ENCODE measurements at places on chromosomes 6 and 20.

- DNase-seq = no peak
These were observed 24.4 kb downstream of the RPP40 start for GRCh38 chr6:4979426-4979825.

GRCh38 chr6:64227863-64228262 is 592.3 kb downstream of the PHF3 start:
- no peak for DNase-seq

DNA sequence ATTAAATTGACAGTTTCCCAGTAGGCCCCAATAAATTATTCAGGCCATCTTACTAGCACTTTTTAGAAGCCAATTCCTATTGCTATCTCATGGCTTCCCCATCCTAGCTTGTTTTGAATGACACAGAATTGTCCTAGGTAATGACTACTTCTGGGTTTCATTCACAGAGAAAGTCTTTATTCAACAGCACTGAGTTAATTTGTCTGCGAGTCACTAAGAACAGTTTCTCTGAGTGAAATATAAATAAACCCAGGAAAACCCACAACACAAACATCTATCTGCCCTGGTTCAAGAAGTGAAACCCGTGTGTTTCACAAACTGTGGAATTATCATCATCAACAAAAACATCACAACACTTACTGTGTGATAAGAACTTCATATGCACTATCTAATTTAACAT is 1366.8 kb downstream of the EPHA7 start:
- DNase-seq = no peak

GRCh38 chr6:144066255-144066654 is 29.1 kb downstream of the SF3B5 start:
- DNase-seq = no peak

DNA sequence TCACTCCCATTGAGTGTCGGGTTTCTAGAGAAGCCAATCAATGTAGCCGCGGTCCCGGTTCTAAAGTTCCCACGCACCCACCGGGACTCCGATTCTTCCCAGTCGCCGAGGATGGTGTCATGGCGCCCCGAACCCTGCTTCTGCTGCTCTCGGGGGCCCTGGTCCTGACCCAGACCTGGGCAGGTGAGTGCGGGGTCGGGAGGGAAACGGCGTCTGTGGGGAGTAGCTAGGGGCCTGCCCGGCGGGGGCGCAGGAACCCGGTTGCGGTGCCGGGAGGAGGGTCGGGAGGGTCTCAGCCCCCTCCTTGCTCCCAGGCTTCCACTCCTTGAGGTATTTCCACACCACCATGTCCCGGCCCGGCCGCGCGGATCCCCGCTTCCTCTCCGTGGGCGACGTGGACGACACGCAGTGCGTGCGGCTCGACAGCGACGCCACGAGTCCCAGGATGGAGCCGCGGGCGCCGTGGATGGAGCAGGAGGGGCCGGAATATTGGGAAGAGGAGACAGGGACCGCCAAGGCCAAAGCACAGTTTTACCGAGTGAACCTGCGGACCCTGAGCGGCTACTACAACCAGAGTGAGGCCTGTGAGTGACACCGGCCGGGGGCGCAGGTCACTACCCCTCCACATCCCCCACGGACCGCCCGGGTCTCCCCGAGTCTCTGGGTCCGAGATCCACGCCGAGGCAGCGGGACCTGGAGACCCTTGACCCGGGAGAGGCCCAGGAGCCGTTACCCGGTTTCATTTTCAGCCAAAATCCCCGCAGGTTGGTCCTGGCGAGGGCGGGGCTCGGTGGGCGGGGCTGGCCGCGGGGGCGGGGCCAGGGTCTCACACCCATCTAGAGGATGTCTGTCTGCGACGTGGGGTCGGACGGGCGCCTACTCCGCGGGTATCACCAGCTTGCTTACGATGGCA is 35.2 kb upstream of the HLA-G start:
- DNase-seq = peak; percentile 50

GRCh38 chr6:83155794-83156193 is 37.3 kb downstream of the PGM3 start:
- DNase-seq = no peak

DNA sequence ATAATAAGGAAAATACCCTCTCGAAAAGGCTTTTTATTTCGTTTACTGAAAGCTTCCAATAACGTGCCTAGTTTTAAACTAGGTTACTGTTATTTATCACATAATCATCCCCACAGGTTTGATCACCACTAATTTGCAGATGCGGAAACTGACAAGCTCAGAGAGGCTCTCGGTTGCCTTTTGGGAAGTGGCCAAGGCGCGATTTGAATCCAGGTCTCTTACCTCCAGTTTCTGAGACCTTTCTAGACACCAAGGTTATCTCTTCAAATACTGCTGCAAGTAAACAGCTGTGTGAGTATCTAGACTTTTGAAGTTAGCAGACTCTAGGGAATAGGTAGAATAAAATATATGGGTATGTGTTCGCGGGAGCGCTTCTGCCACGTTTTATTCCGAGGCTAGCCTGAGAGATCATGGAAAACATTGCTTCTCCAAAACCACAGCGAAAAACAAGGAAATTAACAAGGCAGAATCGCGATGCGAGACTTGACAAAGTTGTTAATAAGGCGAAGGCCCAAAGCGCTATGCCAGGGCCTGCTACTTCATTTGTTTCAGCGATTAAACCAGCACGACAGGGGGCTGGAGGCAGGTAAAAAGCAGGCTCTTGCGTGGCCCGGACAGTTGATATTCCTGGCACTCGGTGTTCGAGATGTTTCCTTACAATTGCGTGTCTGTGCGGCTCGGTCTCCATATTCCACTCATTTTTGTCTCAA is 1.8 kb upstream of the JARID2 start:
- no peak for DNase-seq

- no peak for DNase-seq
These were observed 101.5 kb downstream of the PHACTR3 start for GRCh38 chr20:59705651-59706399.

DNA sequence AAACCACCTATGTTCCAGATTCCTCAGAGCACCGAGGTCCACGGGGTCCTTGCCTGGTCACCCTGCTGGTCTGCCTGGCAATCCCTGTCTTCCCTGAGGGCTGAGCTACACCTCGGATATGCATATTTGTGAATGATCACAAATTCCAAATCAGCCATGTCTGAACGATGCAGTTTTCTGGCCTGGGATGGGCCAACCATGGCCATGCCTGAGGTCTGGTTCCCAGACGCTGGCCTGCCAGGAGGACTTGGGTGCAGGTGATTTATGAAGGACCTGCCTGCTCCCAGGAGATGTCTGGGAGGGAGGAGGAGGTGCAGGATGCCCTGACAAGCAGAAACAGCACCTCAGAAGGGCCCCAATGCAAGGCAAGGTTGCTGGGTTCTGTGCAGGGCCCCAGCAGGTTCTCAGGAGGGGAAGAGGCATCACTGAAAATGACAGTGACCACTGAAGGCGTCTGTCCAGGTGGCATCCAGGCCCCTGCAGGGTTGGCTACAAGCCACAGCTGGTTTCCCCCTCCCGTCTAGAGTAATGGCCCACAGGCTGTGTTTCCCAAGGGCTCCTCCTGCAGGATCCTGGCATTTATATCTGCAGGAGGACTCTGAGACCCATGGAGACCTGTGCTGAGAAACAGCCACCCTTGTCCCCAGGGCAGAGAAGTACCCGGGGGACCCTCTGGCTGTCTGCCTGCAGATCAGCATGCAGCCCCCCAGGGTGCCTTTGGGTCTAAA is 205.3 kb downstream of the TAF4 start:
- no peak for DNase-seq

DNA sequence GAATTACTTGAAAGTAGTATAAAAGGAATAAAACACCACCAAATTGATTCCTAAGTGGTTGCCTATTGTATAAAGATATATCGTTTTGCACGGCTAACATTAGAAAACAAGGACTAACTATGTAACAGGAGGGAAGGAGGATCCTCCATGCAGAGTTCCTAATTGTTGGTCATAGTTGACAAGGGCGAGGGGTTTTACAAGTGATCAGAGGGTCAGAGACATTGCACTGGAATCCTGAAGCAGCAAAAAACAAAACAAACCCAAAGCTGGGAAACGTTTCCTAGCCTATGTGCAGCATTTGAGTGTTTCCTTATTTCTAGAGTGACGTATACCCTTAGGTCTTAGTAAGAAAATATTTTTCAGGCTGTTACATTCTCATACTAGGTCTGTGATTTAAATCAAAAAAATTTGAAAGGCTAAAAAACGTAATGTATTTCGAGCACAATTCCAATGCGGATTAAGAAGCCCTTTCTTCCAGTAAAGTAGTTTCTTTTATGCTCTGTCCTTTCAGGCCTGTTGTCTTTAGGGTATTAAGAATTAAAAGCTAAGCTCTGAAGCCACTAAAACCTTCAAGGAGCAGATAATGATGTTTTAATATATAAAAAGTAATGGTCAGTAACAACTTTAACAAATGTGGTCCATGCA is 373.8 kb upstream of the MMS22L start:
- no peak for DNase-seq

DNA sequence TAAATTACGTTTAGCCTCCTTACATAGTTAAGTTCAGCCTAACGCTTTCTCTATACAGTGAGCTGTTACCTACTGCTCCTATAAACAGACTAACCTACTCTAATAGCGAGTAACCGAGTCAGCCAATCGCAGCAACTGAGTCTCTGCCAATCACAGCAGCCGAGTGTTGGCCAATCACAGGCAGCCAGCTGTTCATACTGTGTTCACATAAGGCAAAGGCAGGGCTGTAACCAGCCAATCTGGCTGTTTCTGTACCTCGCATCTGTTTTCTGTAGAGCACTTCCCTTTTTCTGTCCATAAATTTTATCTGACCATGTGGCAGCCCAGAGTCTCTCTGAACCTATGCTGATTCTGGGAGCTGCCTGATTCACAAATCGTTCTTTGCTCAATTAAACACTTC is 263.9 kb upstream of the JARID2 start:
- no peak for DNase-seq

- no peak for DNase-seq
These were observed 97.9 kb downstream of the LRRC1 start for GRCh38 chr6:53892707-53893106.

GRCh38 chr6:169639653-169640278 is 62.1 kb downstream of the WDR27 start:
- DNase-seq = no peak

DNA sequence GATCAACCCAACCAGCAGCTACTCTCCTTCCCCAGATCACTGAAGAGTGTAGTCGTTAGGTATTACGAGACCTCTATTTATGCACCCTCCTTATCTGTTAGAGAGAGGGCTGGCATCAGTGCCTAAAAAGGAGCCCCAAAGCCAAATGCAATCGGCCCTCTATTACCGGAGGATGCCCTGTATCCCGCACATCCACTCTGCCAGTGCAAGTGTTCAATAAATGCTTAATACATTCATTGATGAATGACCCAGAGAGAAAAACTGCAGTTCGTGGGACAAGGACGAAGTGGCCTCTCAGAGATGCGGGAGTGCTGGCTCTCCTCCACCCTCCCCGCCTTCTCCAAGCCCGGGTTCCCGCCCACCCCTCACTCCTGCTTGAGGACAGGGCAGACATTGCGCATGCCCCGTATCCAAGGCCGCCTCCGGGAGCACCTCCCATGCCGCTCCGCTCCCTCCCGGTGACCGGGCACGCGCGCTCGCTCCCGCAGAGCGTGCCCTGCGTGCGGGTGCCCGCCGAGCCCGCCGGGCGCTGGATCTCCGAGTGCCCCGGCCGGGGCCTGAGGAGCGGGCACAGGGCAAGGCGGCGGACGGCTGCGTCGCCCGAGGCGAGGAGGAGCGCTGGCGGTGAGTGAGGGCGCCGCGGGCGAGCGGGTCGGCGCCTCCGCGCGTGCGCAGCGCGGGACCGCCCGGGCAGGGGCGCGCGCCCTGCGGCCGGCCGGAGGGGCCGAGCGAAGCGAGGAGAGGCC is 27.2 kb upstream of the BTBD3 start:
- DNase-seq = peak; percentile 98

GRCh38 chr20:41134362-41135186 is 2.8 kb upstream of the PLCG1 start:
- no peak for DNase-seq

- peak; percentile 91 for DNase-seq
These were observed 180.3 kb upstream of the ZNF217 start for GRCh38 chr20:53773792-53774401.

- DNase-seq = no peak
These were observed 115.6 kb upstream of the SIRPA start for GRCh38 chr20:1779567-1779966.

- no peak for DNase-seq
These were observed 103.5 kb downstream of the ATXN1 start for GRCh38 chr6:16657768-16658167.

DNA sequence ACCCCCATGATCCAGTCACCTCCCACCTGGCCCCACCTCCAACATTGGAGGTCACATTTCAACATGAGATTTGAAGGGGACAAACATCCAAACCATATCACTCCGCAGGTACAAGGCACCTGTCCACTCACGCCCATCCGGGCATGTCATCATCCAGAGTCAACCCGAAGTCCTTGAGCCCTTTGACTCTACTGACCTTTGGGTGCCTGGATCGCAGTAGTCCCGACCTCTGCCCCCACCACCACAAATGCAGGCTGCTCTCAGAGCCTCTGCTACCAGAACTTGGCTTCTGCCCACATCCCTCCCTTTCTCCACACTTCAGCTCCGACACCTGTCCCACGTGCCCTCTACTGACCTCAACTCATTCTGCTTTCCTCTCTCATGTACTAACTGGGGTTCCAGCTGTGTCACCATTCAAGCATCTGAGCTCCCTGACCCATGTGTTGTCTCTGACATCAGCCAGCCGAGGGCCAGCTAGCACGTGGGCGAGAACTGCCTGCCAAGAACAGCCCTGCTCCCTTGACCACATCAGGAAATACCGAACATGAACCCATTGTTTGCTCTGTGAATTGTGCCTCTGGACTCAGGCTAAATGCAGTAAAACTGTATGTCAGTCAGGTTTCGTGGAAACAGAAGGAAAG is 498.3 kb upstream of the SULF2 start:
- peak; percentile 97 for DNase-seq

DNA sequence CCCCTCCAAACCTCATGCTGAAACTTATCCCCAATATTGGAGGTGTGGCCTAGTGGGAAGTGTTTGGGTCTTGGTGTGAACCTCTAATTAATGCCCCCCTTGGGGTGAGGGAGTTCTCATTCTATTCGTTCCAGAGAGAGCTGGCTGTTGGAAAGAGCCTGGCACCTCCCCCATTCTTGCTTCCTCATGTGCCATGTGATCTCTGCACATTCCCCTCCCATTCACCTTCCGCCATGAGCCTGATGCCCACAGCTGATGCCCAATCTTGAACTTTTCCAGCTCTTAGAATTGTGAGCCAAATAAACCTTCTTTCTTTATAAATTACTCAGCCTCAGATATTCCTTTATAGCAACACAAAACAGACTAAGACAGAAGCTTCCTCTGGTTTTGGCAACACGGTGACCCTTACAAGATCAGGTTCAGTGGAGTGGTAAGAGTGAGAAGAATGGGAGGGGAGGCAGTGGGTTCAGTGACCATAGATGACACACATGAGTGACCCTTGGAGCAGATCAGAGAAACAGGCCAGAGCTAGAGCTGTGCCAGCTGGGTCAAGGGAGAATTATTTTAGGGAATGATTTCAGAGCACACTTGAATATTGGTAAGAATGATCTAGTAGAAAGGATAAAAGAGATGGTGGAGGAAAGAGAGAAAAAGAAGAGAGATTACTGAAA is 176.4 kb downstream of the LY86 start:
- DNase-seq = no peak

Data from foreskin fibroblast (primary cell).